Stimulated activated CD4-positive, alpha-beta T cell treated with anti-CD3 and anti-CD28 coated beads, Interleukin-12 subunit alpha, Interleukin-12 subunit beta, amount 100 ng/mL, for 24 hours (primary cell): ENCODE measurements at places on chromosomes 4 and X.

GRCh38 chrX:12292996-12293765, 154.9 kb downstream of the FRMPD4 start:
- no peak for DNase-seq

- DNase-seq = no peak
Measured at GRCh38 chr4:73853246-73853704, at the start of gene PF4V1. PF4V1 (plus strand) TSS chr4:73853296; CDS start chr4:73853363, 67 bp downstream.

GRCh38 chr4:86586626-86587380, 7.3 kb upstream of the PTPN13 start:
- DNase-seq = no peak

- DNase-seq = no peak
Measured at GRCh38 chrX:101191217-101191750, 28.3 kb upstream of the DRP2 start.

GRCh38 chr4:114599231-114599902, 760 bp downstream of the UGT8 start:
- no peak for DNase-seq

DNA sequence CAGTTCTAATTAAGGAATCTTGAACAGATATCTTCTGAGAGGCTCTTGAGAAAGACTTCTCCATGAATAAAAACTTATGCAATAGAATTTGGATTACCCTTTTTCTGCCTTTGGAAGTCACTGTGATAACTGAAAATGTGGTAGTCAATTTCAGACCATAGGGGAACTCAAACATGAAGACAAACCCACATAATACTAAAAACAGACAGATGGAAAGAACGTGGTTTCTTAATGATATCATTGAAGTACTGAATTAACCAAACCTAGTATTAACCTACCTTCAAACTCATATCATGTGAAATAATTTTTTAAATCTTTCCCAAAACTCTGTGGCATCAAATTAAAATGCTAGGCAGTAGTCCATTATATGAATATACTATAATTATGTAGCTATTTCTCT, 153.5 kb downstream of the CAMK2D start:
- DNase-seq = no peak

GRCh38 chr4:150080337-150080736, 2.1 kb downstream of the DCLK2 start:
- DNase-seq = no peak
